ENCODE measurements at places on chromosomes 7 and 10.

- DNase-seq: no peak
These were observed 27.6 kb downstream of the SGPL1 start for GRCh38 chr10:70843333-70843732.

GRCh38 chr10:71075759-71076472 lies 136.5 kb upstream of the UNC5B start:
- DNase-seq: no peak

- DNase-seq: no peak
These were observed 178.8 kb downstream of the ELMO1 start for GRCh38 chr7:37269711-37270508.

- no peak for DNase-seq
These were observed 124.0 kb downstream of the CELF2 start for GRCh38 chr10:11141571-11142091.

DNA sequence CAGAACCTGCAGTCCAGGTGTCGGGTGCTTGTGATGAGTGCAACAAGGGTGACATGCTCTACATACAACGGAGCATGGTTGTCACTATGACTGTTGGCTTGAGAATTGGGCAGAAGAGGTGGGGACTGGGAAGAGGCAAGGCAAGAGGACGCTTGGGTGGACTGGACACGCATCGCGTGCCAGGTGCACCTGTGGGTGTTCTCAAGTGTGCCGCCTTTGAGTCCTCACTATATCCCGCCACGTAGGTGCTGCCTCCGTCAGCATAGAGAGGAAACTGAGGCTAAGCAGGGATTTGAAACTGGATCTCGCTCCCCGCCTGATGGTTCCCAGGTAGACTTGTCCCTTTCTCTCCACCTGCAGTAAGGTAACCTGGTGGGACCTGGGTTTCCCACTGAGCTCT lies 27.2 kb downstream of the CDH23 start:
- no peak for DNase-seq

- DNase-seq: no peak
These were observed 386.8 kb upstream of the POT1 start for GRCh38 chr7:125316466-125316865.

GRCh38 chr10:78506614-78507013 lies 473.0 kb downstream of the RPS24 start:
- no peak for DNase-seq

DNA sequence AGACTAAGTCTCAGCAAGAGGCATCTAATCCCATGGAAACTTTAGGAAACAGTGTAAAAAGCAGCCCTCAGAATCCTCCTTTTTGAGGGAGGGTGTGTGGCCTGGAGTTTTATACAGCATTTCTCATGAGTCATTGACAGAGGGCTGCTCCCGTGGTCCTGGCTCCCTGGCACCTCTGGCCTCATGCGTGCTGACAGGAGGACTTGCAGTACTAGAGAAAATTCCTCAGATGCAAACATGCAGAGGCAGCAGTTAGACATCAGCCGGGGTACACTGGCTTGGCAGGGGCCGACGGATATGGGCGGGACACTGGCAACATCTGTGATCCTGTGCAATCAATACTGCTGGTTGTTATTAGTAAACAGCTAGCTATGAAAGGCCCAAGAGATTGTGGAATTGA lies 925.1 kb upstream of the CELF2 start:
- no peak for DNase-seq

DNA sequence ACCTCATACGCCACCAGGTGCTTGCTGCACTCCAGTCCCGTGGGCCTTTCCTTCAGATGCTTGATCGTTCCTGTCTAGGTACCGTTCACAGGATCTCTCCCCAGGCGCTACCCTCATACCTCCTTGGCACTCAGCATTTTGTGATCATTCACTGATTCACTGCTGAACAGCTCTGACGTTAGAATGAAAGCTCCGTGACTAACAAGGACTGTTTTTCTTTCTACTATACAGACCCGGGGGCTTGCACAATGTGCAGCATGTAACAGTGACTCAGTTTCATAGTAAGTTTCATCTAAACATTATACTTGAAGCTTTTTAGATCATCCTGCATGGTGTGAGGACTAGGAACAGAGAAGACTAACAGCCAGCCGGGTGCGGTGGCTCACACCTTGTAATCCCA lies 20.6 kb downstream of the KIN start:
- no peak for DNase-seq

GRCh38 chr10:122191936-122192541 lies 79.1 kb upstream of the BTBD16 start:
- no peak for DNase-seq

- DNase-seq: no peak
These were observed 18.7 kb downstream of the ZNF786 start for GRCh38 chr7:149071641-149072437.

GRCh38 chr7:101553771-101554445 lies 75.2 kb downstream of the MYL10 start:
- no peak for DNase-seq

- DNase-seq: no peak
These were observed 25.4 kb upstream of the GATAD1 start for GRCh38 chr7:92421676-92422435.

All from activated CD8-positive, alpha-beta memory T cell treated with anti-CD3 and anti-CD28 coated beads for 1 hour (primary cell).